IPS DF 19.7 (cell line): ENCODE measurements at places on chromosomes 2 and 18.

DNA sequence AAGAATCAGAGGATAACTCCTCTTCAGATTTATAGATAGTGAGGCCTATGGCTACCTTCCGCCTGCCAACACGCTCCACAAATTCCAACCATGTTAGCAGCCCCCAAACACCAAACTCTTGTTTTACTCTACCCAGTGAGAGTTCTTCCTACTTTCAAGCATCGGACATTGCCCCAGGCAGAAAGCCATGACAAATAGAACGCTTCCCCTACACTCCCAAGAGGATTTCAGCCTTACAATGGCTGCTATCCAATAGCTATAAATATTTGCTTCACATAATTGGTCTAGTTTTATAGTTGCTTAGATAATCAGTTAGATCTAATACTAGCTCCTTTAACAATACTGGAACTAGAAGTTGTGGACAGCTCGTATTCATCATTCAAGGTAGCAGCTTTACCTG is 503.4 kb upstream of the VRK2 start:
- DNase-seq, result no peak

- DNase-seq, result no peak
These were observed 676.1 kb downstream of the RNF144A start for GRCh38 chr2:7593360-7593759.

- DNase-seq, result no peak
These were observed 55.5 kb downstream of the PRELID3A start for GRCh38 chr18:12463191-12463590.

- no peak for DNase-seq
These were observed 82.4 kb upstream of the PELI1 start for GRCh38 chr2:64226611-64227010.

DNA sequence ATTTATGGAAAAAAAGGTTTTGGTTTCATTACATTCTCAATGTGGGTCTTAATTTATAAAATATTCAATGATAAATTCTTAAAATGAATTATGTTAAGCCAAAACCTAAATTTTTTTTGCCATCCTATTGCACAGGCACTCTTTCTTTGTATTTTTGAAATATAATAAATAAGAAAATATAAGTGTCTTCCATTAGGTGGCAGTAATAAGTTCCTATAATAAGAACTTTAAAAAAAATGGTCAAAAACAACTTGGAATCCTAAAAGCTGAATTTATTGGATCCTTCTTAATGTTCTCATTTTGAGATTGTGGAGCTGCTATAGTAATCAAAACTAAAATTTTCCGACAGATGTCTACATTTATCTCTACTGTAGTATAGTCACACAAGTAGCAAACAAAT is 5.7 kb downstream of the CALCRL start:
- no peak for DNase-seq

DNA sequence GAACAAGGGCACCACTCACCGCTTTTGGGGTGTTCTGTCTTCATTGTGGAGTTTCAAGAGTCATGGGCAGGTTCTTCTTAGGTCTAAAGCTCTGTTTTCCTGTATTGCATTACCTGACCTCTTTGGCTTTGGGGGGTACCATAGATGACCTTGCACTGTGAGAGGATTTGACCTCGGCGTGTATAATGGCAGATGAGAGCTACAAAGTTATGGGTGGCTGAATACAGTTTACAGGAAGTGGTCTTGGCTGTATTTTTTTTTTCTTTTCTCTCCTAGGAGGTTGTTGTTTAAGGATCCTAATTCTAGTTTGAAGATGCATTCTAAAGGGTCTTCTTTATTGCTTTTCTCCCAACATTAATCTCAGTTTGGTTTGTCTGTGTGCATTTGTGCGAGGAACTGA is 11.5 kb downstream of the GAL3ST2 start:
- DNase-seq, result no peak

- DNase-seq, result no peak
These were observed 3.5 kb downstream of the NDUFA10 start for GRCh38 chr2:240021488-240022104.

DNA sequence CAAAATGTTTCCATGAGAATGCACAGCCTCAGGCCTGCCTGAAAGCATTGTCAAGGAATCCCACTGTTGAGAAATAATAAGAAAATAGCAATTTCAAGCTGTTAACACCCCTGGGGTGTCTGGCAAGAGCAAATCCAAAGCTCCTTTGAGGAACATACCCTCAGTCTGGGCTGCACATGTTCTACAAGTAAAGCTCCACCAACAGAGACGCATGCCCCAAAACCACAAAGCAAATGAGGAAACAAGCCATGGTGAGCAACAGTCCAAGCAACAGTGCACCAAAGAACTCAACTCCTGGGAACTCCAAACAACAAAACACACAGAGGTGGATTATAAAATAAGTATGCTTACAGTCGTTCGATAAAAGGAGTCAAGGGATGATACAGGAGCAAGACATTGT is 40.3 kb downstream of the CYP27C1 start:
- DNase-seq, result no peak

- no peak for DNase-seq
These were observed 154.7 kb upstream of the LYPD1 start for GRCh38 chr2:132824716-132825115.

DNA sequence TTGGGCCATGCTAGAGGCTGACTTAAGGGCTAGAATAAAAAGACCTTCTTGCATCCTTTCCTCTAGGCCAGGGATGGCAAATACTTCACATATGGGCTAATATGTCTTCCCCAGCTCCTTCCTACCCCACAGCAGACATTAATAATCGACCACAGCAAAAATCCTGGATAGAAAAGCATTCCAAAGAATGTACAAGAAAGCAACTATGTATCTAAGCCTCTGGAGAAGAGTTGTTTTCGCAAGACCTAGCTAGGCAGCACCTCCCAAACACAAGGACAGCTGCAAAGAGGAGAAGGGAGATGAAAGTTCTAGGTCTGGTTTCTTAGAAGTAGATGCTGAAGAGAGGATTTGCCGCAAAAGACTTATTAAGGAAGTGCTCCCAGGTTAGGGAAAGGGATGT is 372.6 kb downstream of the SLC4A3 start:
- no peak for DNase-seq

DNA sequence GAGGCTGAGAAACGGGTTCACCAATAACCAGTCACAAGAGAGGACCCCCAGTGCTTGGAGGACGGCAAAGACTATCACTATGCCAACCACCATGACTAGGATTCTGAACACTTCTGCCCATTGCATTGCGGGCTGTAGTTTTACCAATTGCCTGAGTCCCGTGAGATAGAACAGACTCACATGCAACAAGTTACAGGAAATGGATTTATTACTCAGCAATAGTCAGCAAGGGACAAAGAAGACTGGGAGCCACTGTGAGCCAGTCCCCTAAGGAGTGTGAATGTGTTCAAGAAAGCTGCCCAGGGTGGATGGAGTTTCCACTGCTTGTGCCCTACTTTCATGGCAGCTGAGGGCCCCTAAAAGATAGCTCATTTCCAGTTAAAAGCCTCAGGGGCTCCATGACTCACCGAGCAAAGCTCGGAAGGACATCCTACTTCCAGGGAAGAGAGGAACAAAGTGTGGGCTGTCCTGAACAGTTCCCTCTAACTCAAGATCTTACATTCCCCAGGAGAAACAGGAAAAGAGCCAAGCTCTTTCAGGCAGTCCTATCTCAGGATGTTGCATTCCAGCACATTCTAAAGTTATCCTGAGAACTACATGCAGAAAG is 54.4 kb downstream of the SLC4A3 start:
- DNase-seq, result no peak

DNA sequence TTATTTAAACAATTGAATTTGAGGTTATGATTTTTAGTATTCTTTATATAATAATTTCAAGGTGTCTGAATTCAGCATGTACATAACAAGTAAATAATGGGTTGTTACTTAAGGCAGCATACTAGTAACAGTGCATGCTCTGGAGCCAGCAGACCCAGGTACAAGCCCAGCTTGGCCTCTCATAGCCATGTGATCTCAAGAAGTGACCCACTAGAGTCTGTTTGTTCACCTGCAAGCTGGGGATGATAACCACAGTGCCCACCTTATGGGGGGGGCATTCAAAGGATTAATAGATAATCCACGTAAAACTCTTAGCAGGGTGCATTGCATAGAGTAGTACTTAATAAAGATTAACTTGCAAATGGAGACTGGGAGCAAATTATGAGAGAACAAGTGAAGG is 163.6 kb downstream of the TRABD2A start:
- no peak for DNase-seq

GRCh38 chr2:27126252-27126710 is 2.7 kb downstream of the ABHD1 start:
- DNase-seq, result no peak
